ENCODE measurements at places on chromosomes 5 and 9.

DNA sequence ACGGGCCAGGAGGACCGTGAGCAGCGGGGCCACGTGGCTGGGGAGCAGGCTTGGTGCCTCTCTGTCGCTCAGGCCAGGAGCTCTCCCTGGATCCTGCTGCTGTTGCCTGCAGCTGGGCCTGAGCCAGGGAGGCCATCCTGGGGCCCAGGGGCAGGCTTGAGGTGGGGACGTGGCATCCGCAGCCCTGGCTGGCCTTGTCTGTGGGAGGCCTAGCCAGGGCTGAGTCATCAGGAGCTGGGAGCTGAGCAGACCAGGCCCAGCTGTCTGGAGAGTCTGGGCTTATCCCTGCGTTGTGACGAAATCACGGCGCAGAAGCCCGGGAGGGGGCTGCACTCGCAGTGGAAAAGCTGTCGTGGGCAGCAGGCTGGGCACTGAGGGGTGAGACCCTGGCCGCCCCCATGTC, 138.8 kb upstream of the COL5A1 start:
- DNase-seq = no peak

- no peak for DNase-seq
These were observed 120.0 kb downstream of the COL23A1 start for GRCh38 chr5:178469975-178470759.

DNA sequence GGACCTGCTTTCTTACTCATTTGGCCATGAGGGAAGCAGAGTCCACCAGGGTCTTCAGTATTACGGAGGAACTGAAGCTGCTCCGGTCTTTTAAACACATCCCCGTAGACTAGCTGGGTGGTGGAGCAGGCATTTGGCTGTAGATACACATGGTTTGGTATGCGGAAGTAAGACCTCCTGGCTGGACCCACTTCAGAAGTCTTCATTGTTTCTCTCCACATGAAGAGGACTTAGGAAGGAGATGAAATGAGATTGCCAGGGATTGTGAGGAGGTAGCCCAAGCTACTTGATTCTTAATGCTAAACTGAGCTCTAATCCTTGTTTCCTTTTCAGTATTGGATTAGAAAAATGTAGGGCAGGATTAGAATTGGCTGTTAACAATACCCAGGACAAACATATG, 32.9 kb downstream of the STXBP1 start:
- DNase-seq = no peak

DNA sequence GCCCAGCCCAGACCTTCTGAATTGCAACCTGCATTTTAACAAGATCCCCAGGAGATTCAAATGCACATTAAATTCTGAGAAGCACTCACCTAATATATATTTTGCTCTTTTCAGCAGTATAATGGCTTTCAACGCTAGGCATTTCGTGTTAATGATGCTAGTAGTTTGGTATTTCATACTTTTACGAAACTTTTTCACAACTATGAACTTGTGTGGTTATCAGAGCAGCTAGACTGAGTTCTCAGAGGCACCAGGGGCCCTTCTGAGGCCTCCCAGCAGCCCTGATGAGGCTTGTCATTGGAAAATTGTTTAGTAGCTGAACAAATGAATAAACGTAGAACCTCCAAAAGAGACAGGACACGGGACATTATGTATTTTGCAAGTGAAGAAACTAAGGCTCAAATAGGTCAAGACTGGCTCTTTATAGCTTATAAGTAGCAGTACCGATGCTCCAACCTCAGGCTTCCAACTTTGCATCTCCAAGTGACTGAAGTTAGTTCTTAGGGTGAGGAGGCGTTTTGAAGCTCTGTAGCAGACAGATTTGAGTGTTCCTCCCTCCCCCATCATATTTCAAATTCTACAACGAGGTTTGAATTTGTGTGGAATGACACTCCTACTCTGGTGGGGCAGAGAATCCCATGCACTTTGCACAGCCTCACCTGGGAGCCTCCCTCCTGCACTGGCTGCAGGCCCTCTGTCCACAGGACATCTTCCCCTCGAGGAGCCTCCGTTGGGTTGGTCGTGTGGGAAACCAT, 121.1 kb upstream of the SLC25A48 start:
- no peak for DNase-seq

DNA sequence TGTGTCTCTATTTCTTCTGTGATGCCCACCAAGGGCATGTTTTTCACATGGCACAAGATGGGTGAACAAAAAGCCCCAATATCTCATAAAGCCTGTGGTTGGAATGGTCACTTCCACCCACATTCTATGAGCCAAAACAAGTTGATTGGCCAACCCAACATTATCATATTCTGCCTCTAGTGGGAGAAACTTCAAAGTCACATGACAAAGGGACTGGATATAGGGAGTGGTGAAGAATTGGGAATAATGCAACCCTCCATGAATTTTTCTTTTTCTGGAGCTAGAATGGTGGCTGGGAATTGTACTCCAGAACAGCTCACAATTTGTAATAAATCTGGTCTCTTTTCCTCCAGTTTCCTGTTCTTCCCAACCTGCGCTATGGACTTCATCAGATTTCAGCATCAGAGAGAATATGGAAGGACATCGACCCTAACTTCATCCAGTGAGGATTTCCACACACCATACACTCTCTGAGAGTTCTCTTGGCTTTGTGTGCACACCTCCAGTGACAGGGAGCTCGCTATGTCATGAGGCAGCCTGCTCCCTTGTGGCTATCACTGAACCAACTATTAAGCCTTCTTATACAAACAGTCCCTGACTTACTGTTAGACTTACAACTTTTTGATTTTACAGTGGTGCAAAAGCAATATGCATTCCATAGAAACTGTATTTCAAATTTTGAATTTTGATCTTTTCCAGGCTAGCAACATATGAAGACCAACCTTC, 12.0 kb upstream of the B4GALT1 start:
- DNase-seq = peak; percentile 52

GRCh38 chr5:38603691-38604090, 47.2 kb upstream of the LIFR start:
- no peak for DNase-seq

DNA sequence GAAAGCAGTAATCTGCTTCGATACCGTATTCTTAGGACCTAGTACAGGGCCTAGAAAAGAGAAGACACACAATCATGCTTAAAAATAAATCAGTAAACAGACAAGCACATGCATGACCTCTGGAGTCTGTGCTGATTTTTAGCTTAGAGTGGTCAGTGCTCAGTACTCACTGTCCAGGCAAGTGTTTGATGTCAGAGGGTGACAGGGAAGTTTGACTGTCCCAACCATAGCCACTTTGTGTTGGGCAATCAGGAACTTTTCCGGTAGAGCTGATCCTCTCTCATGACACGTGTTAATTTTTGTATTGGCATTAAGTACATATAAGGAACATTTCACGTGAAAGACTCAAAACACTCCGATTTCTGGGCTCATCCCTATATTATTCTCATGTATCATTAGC, 464.7 kb upstream of the KLF4 start:
- DNase-seq = no peak

DNA sequence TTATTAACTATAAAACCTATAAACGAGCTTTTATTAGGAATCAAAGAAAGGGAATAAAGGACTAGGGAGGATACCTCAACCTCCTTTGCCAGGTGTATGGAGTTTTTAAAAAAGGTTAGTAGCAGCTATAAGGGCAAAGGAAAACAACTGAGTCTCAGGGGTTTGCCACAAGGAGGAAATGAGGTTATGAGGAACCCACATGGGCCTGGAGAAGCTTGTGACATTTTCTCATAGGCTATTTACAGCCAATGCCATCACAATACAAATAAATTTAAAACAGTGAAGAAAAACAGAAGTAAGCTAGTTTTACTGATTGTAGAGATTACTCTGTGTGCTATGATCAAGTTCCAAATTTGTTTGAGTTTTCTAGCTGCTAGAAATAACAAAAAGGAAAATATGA, 92.6 kb downstream of the CDKN2A start:
- no peak for DNase-seq

DNA sequence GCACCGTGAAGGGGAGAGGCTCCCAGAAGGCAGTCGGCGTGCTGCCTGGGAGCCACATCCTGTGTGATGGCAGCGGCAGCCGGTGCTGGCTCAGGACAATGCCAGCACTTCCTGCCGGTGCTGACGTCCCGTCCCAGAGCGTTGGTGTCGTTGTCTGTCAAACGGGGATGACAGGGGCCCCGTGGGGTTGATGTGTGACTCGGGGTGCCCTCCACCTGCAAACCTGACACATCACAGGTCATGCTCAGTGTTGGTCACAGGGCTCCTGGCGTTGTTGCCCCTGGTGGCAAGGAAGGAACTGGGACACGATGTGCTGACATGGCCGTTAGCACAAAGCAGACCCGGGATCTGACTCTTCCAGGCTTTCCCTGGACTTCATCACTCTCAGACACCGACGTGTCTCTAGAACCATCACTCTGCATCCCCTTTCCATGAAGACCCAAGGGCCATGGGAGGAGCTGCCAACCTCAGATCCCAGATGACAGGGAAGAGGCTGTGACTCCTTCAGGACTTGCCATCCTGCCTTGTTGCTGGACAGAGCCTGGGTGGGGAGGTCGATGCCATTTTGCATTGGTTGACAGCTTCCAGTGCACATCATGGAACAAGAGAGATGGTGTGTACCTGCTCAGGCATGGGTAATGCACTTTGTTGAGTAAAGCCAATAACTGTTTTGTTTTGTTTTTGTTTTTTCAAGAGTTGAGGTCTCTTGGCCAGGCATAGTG, 21.5 kb downstream of the PLPP7 start:
- peak; percentile 70 for DNase-seq

- no peak for DNase-seq
These were observed 11.4 kb upstream of the DAB2IP start for GRCh38 chr9:121640076-121640475.

GRCh38 chr5:40401284-40402006, 278.3 kb upstream of the PTGER4 start:
- no peak for DNase-seq

DNA sequence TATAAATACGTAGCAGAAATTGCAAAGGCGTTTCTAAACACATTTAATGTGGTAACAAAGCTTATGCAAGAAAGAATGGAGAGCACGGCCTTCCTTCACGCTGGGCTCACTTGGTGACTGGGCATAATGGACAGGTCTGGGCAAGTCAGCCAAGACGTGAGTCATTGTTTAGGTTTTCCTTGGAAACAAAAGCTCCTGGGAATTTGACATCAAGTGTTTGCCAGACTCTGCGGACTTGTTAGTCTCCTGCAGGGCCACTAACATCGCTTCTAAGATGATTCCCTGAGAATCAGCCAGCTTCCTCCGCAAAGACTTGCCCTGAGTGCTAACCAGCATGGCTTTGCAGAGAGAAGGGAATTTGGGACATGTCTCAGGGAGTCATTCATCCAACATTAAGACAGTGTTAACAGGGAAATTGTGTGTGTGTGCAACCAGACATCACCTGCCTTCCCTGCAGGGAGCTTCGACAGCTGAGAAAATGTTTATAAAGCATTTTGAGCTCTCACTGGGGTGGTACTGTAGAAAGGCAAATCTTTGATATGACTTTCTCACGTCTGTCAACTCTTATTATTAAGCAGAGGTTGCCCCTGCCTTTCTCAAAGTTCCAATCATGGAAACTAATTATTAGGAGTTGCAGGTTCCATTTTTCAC, 182.5 kb downstream of the NTRK2 start:
- DNase-seq = no peak

GRCh38 chr5:74185599-74185998, 454.9 kb downstream of the ENC1 start:
- DNase-seq = no peak

DNA sequence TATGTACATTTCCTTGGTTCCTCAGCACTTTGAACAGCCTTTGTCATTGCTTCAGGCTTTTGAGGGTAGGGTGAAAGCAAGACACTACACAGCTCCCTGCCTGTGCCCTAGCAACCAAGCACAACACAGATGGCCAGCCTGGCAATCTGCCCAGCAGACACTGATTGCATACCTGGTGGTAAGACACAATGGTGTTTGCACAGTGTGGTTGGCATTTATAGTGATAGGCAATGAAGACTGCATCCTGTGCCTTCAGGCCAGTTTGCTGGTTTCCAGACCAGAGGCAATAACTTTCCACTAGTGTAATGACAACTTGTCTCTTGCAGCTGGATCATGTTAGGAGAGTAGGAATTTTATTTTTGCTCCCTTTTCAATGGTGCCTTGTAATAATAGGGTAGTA, 144.5 kb upstream of the TNC start:
- no peak for DNase-seq

- DNase-seq = no peak
These were observed 122.4 kb downstream of the LRRC70 start for GRCh38 chr5:62701036-62701435.

DNA sequence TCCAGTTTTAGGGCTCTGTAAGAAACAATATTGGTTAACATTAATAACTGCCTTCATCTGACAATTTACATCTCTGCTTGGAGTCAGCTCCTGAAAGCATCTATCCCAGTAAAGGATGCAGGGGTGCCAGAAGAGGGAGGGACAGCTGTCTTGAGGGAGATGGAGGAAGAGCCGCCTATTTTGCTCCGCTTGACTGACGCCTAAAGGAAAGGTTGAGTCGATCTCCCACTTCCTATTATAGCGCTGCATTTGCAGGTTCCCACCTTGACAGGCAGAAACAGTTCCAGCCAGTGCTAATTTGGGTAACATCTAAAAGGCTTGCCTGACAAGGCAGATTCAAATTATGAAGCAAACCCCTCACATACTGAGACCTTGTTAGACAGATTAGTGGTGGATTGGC, 374.6 kb downstream of the SPATA31D1 start:
- no peak for DNase-seq

GRCh38 chr9:35349287-35349990, 140.5 kb upstream of the RUSC2 start:
- no peak for DNase-seq

DNA sequence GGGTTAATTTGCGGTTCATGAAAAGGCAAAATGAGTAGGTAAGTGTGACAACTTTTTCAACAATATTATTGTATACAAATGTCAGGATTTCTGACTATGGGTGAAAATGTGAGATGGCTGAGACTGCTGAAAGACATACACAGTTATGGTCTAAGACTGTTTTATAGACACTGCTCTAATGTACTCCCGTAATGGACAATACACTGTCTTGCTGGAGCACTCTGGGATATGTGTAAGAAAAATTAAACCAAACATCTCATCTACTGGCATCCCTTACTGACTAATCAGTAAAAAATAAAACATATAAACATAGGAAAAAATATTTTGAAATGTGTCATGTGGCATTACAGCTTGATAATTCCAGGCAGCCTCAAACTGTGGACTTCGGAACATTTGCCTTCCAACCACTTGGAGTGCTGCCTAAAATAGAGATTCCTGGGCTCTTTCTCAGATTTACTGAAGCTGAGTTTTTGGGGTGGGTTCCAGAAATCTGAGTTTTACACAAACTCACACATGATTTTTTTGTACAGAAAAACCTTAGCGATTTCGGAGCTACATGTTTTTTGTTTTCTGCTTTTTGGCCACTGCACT, 233.9 kb upstream of the TBCA start:
- no peak for DNase-seq

DNA sequence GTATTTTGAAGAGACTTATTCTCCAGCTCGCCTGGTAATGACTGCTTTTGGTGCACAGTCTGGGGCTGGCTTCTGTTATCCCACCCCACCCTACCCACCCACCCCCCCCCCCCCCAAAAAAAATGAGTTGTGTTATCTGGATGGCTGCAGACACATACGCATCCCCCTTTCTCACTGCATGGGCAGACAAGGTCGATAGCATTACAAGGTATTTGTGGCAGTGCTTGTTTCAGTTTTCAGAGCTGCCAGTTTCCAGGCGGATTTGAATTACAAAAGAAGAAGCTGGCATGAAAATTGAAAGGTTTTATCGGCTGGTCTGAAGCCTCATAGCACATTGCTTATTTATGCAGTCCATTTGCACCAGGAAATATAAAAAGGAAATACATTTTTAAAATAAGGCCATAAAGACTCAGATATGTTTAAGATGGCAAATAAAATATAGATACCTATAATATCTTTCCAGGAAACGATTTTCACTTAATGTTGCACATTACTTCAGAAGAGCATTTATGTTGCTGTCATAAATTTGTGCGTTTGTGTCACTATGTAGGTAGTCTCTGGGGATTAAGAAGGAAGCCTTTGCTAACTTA, 85.1 kb upstream of the GRHPR start:
- no peak for DNase-seq
